ENCODE measurements at places on chromosomes 6 and 20. TPM values are rescaled to one million over a fixed set of nuclear protein-coding genes. Genes with fewer than 3 reads are reported as not detected.

DNA sequence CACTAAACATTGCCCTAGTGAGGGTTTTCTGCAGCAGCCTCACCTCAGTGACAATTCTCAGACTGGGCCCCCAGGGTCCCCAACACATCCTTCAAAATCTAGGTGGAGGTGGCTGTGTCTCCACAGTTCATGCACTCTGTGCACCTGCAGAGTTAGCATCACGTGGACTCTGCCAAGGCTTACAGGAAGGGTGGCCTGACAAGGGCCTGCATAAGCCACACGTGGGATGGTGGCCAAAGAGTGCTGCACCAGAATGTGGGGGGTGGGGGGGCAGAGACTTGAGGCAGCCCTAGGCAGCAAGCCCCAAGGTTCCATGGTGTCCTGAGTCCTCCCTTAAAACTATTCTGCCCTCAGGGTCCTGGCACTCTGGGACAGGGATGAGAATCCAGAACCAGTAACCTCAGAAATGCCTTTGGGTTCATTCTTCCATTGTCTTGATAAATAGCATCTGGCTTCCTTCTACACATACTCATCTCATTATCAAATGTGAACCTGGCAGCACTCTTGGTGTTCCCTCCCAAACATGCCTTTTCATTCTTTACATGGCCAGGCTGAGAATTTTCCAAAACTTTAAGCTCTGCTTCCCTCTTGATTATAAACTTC lies 1.6 kb upstream of the SERPINB1 start:
- no peak overlapping the region for H3K27ac ChIP-seq
- H3K4me1 ChIP-seq, result peaks cover 3% of the 10 kb centered on the region
- DNase-seq, result no peak
- H3K27me3 ChIP-seq, result no peaks in the 10 kb centered on the region
- H3K4me3 ChIP-seq, result no peak overlapping the region
- H3K36me3 ChIP-seq, result no peaks in the 10 kb centered on the region

DNA sequence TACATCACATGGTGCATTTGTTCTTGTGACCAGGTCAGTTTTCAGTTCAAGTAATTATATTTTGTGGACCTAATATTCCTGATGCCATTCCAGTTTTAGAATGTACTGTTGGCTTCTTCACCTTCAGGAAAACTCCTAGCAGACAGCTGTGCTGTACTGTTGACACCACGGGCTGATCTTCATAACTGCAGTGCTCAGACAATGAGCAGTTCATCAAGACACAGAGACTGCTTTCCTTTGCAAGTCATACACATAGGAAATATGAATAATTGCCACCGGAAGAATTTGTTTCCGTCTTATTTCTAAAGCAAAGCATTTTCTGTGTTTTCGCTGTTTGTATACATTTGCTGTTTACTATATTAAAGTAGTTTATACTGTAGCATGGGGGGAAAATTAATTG lies 89.8 kb downstream of the C6orf118 start:
- DNase-seq, result no peak
- H3K4me1 ChIP-seq, result no peaks in the 10 kb centered on the region
- no peaks in the 10 kb centered on the region for H3K36me3 ChIP-seq
- H3K4me3 ChIP-seq, result no peak overlapping the region
- H3K27me3 ChIP-seq, result no peaks in the 10 kb centered on the region
- H3K27ac ChIP-seq, result no peak overlapping the region

DNA sequence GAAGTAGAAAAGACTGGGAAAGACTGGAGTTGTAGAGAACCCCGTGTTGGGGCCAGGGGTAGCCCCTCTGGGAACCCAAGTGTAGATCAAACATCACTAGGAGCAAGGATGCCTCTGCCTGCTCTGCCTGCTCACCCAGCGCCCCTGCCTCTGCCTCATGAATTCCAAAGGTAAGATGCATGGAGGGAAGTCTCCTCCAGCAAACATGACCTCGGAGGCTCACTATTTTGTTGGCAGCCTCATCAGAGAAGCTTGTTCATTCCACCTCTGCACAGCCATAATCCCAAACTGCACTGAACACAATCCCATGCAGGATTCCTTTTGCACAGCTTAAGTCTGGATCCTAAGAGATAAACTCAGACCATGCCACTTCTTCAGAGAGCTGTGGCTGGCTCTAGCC lies 4.9 kb downstream of the FRS3 start:
- H3K27ac ChIP-seq, result no peak overlapping the region
- no peaks in the 10 kb centered on the region for H3K27me3 ChIP-seq
- H3K4me3 ChIP-seq, result no peak overlapping the region
- H3K4me1 ChIP-seq, result no peaks in the 10 kb centered on the region

GRCh38 chr6:12832226-12832735 lies 115.7 kb downstream of the PHACTR1 start:
- no peaks in the 10 kb centered on the region for H3K36me3 ChIP-seq
- no peak overlapping the region for H3K27ac ChIP-seq
- no peaks in the 10 kb centered on the region for H3K27me3 ChIP-seq
- H3K4me3 ChIP-seq, result no peak overlapping the region

GRCh38 chr6:16904957-16905356 lies 143.7 kb upstream of the ATXN1 start:
- no peak overlapping the region for H3K4me3 ChIP-seq
- no peaks in the 10 kb centered on the region for H3K36me3 ChIP-seq
- no peak overlapping the region for H3K27ac ChIP-seq
- DNase-seq, result no peak
- no peaks in the 10 kb centered on the region for H3K27me3 ChIP-seq

DNA sequence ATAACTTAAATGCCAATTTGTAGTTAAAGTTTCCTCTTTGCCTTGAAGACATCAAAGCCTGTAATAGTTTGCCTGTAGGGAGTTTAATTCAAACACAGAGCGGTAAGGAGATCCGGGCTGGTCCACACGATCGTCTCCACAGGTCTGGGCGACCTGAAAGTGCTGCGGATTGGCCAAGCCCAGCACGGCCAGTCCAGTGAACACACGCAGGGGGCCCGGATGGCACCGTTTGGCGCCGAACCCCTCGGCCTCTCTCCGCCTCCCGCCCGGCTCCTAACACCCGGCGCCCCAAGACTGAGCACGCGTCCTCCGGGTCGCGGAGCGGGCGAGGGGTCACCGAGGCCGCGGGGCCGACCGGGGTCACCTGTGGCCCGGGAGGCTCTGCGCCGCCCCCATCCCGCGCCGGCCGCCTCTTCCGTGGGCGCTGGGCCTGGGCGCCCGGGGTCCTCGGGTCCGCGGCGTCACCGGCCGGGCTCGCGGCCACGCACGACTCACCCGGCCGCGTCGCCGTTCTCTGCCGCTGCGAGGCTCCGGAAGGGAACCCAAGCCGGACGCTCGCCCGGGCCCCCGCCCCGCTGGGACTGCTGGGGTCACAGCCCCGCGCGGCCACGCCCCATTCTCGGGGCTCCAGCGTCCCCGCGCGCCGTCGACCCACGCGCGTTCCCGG lies 481 bp downstream of the SERPINB6 start:
- peak overlapping the region; percentile 75 for H3K4me3 ChIP-seq
- peak overlapping the region; percentile 79 for H3K27ac ChIP-seq
- DNase-seq, result peak; percentile 94
- H3K36me3 ChIP-seq, result no peaks in the 10 kb centered on the region
- no peaks in the 10 kb centered on the region for H3K27me3 ChIP-seq

DNA sequence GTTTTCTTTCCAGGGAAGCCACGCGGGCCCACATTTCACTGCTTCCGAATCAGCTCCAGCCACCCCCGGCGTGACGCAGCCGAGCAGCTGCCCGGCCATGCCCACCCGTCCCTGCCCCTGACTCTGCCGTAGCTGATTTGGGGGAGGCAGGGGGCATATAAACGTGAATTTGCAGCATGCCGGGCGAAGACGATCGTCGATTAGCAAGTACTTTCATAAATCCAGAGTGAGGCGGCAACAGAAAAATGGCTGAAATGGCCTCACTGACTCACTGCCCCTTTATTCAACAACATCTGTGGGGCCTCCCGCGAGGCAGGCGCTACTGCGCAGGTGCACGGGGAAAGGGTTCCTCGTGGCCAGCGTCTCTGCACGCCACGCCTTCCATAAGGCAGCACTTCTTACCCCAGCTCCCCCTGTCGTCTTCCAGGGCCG lies 118.0 kb downstream of the DLL1 start:
- no peaks in the 10 kb centered on the region for H3K4me1 ChIP-seq
- no peak overlapping the region for H3K4me3 ChIP-seq
- H3K27me3 ChIP-seq, result no peaks in the 10 kb centered on the region

DNA sequence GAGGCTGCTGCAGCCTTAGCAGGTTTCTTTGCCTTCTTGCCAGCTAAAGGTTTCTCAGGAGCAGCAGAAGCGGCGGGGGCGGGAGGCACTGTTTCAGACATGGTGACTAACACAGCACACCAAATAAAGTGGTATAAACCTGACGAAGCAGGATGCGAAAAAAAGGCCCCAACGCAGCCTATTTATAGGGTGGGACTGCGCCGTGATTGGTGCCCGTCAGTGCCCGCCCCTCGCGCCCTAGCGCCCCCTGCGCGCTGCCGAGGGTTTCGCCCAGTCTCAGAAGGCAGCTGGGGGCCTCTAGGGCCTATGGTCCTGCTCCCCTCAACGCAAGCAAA lies 55.0 kb downstream of the TRIM38 start:
- peak overlapping the region; percentile 2 for H3K4me3 ChIP-seq
- H3K27me3 ChIP-seq, result no peaks in the 10 kb centered on the region
- no peaks in the 10 kb centered on the region for H3K36me3 ChIP-seq
- DNase-seq, result peak; percentile 93
- peak overlapping the region; percentile 91 for H3K27ac ChIP-seq

HS3ST5 gene
- not detected for total RNA-seq

MYBL2 gene
- 0.94 TPM for total RNA-seq

ADGRB3 gene
- 6.1 TPM for total RNA-seq

SPATS1 gene
- not detected for total RNA-seq

FAM217A gene
- total RNA-seq, result not detected

EPB41L1 gene
- total RNA-seq, result 47.1 TPM

ADAM33 gene
- 39.8 TPM for total RNA-seq

DDO gene
- total RNA-seq, result 2.5 TPM

HLA-DOA gene
- total RNA-seq, result 16.7 TPM

Data from aorta (tissue), 5 donors.